ENCODE measurements at places on chromosomes 13 and 19.

DNA sequence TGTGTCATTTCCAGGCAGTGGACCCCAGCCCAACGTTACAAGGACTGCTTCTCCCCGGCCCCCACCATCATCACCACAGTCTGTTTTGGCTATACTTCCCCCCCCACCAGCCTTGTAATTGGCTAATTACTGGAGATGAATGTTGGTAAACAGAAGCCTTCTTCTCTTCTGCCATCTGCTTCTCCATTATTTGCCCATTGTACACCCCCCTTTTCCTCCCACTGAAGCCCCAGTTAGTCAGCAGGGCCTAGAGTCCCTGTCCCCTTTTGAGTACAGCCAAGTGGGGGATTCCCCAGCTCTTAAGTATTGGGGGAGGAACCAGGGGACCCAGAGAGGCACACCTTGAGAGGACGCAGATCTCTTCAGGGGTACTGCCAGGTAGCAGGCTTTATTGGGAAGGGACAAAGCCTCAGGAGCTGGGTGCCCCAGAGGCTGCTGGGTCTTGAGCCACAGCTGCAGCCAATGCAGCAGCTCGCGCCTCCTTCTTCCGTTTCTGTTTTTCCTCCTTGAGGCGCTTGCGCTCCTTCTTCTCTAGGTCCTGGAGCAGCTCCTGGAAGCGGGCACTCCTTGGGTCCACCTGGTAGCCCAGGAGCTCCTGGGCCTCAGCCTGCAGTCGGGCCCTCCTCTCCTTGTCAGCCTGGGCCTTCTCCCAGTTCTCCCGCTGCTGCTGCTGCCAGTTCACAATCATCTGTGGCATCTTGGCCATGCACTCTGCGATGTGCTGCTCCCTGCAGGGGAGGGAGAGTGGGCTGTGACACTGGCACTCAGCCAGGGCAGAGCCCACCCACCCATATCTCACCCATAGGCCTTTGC is 3.0 kb downstream of the GADD45GIP1 start:
- peak; percentile 54 for DNase-seq

GRCh38 chr13:41411522-41411921 is 45.8 kb upstream of the RGCC start:
- peak; percentile 70 for DNase-seq

GRCh38 chr13:29165840-29166239 is 345.7 kb downstream of the MTUS2 start:
- DNase-seq = no peak

DNA sequence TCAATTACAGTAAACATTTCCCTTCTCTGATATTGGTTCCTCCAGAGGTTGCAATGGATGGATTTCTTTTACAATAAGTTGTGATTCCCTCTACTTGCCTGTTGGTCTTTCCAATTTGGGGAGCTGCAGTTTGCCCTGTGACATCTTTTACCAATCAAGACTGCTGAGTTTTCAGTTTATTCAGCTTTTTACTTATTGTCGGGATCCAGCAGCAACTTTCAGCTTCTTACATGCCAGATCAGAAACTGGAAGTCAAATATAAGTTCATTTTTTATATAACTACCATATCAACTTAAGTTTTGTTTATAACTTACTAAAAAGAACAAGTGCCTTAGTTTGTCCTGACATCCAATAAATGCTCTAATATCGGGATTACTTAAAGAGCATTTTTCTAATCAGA is 10.5 kb downstream of the OR10H3 start:
- no peak for DNase-seq

- DNase-seq = no peak
Measured at GRCh38 chr13:36772853-36773252, 46.2 kb upstream of the RFXAP start.

DNA sequence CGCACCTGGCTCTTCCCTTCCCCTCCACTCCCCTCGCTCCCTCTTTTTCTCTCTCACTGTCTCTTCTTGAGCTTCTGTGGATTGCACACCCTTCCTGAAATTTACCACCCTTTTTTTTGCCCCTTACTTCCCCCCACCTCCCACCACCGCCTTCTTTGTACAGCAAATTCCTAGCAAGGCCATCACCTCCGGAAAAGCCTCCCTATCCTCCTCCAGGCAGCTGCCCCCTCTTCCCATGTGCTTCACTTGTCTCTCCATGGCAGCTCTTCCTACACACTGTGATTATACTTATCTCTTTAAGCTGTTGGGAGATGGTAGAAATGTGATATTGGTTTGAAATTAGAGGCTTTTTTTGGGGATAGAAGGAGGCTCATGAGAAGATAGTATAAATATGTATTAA is 28.3 kb upstream of the KCTD4 start:
- DNase-seq = no peak

DNA sequence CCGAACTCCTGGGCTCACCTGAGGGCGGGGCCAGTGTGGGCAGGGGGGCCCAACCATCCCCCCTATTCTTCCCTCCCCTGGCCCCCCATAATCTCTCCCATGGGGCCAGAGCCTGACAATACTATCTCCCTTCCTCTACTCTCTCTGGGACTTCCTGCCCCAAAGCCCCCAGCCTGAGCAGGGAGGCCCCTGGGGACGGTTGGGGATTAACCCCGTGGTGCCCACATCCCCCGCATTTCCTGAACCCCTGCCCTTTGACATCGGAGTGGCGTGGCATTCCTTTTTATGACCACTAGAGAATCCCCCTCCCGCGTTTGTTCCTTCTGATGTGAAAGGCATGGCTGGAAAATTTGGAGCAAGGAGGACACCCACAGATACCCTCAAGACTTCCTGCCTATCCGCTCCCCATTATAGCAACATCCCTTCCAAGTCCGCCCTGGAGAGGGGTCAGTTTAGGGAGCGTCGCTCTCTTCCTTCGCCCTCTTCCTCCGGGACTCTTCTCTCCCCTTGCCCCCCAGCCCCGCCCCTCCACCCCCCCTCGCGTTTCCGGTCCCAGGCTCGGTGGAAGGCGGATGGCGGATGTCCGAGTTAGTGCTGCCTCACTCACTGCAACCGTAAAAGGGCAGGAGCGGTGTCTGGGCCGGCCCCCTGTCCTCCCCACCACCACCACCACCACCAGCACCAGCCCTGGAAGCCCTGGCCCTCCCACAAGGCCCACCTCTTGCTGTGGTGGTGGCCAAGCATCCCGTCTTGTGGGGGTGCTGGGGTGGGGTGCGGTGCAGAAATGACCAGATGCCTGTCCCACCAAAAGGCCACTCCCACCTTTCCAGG is 1.8 kb downstream of the VASP start:
- peak; percentile 94 for DNase-seq

- no peak for DNase-seq
Measured at GRCh38 chr13:95382411-95382810, 81.2 kb upstream of the ABCC4 start.

DNA sequence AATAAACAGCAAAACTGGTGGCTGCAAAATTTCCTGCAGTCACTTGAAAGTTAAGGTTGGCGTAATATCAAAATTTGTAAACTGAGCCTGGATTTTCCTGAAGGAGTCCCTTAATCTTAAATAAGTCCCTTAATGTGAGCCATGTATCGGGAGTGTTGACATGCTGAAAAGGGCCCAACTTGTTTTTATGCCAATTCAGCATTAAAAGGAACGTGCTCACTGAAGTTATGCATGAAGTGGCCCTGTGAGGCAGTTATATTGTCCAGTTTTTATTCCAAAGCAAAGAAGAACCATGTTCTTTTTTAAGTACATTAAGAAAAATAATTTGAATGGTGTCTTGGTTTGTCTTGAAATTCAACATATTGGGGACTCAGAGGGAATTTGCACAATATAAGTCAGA is 1766.9 kb downstream of the SLITRK1 start:
- DNase-seq = no peak

GRCh38 chr13:97360610-97361009 is 73.4 kb upstream of the RAP2A start:
- no peak for DNase-seq

DNA sequence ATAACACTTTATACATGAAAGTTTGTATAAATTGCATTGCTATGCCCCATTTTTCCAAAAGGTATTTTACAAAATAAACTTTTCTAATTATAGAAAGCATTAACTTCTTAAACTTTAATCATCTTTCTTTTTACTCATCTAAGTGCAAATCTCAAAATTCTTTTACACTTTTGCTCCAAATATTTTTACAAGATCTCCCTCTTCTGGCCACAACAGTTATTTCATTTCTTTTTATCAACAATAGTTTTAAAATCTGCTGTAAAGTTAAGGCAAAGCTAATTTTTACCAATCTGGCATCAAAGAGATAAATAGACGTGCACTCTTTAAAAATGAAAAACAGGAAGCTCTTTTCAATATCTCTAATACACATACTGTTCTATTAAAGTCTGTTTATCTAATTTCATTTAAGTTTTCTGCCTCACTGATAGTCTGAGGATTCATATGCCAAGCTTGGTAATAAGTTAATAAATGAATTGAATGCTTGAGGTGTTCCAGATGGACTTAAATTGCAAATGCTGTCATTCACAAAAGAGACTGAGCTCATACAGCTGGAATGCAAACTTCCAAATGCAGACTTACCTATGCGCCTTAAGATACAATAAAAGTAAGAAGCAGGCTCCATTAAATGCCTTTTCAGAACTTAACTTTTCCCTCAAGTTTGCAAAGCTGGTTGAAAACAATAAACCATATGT is 583.0 kb upstream of the ATXN8OS start:
- no peak for DNase-seq

DNA sequence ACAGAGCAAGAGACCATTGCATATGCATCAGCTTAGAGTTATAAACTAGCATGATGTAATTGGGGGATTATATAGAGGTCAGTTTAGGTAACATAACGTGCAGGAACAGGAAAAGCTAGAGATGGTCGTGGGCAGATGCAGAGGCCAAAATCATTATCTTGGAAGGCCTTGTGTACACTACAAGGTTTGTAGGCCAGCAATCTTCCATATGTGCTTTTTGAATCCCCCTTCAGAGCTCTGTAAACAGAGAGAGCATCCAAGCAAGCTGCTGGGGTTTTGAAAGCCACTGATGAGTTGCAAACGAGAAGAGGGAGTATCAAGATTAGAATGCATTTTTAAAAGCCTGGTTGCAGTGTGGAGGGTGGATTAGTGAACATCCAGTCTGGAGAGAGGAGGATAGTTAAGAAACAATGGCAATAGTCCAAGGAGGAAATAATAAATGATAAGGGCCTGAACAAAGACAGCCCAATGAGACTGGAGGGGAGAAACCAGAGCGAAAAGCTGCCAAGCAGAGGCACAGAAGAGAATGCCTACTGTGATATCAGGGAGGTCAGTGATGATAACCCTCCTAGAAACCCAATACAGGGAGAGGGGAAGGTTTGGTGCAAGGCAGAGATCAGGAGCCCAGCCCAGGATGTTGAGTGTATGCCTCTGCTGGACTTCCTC is 109.6 kb downstream of the ZAR1L start:
- no peak for DNase-seq

DNA sequence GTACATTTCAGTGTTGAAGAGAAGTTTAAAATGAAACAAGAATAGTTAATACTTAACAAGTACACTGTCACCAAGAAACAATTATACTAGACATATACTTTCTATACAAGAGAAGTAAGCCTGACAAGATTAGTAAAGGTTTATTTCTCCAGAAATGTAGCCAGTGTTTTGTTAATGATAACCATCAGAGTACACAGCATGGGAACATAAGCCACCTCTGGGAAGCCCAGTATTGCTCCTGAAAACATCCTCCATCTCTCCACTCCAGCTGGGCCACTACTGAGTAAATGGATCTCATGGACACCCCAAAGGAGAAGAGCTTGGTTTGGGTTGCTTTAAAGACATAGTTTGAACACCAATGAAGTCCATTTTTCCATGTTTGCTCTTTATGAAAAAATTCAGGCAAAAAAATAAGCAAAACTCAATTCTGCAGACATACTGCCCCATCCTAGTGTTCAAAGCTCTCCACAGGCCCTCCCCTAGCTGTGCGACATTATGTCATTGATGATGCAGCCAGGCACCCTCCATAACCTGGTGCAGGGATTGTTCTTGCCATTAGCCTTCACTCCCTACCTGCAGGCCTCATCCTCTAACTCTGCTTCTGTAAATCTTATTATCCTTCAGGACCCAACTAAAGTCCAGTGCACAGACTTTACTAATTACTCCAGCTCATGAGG is 61.9 kb downstream of the LHFPL6 start:
- no peak for DNase-seq

DNA sequence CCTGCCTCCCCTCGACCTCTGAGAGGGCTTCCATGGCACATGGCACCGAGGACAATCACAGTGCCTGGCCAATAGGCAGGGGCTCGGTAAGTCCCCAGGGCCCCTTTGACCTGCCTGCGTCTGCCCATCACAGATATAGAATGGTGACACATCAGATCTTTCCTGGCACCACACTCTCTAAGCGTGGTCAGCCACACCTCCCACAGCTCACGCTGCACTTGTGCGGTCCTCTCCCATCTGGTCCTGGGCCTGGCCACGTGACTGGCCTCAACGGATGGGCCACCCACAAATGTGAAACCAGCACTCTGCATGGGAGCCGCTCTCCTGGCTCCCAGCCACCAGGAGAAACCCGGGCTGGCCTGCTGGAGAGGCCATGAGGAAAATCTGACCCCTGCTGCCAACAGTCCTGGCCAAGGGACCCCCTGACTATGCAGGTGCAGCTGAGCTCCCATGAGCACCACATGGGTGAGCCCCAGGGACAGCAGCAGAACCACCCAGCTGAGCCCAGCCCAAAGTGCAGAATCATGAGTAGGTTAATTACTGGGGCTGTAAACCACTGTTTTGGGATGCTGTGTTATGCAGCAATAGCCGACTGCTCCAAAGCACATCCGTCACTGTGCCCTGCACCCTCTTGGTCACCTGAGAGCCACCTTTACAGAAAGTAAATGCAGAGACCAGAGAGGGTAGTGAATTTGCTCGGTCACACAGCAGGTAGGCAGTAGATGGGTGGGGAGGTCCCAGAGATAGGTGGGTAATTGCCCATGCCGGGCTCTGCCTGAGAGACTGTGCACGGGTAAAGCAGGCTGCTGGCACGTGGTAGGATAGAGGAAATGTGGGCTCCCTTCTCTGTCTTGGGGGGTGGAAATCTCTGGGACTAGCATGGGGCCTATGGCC is 9.7 kb upstream of the MEF2B start:
- DNase-seq = no peak

- peak; percentile 91 for DNase-seq
Measured at GRCh38 chr19:10095948-10096614, 6.4 kb downstream of the ANGPTL6 start.

DNA sequence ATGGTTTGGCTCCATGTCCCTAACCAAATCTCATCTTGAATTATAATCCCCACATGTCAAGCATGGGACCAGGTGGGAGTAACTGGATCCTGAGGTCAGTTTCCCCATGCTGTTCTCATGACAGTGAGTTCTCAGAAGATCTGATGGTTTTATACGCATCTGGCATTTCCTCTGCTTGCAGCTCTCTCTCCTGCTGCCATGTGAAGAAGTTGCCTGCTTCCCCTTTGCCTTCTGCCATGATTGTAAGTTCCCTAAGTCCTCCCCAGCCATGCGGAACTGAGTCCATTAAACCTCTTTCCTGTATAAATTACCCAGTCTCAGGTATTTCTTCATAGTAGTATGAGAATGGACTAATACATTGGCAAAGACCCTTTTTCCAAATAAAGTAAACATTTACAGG is 96.8 kb downstream of the TSHZ3 start:
- no peak for DNase-seq

GRCh38 chr13:63435667-63436324 is 2020.1 kb upstream of the PCDH20 start:
- DNase-seq = peak; percentile 54

- DNase-seq = no peak
Measured at GRCh38 chr19:10116085-10116865, 3.4 kb downstream of the EIF3G start.

- DNase-seq = no peak
Measured at GRCh38 chr13:23963947-23964346, 66.6 kb upstream of the C1QTNF9B start.

- DNase-seq = peak; percentile 85
Measured at GRCh38 chr19:10655457-10656312, 1.5 kb downstream of the ILF3 start.

All from islet precursor cell (in vitro differentiated cells).